ENCODE measurements at places on chromosomes 4 and X.

DNA sequence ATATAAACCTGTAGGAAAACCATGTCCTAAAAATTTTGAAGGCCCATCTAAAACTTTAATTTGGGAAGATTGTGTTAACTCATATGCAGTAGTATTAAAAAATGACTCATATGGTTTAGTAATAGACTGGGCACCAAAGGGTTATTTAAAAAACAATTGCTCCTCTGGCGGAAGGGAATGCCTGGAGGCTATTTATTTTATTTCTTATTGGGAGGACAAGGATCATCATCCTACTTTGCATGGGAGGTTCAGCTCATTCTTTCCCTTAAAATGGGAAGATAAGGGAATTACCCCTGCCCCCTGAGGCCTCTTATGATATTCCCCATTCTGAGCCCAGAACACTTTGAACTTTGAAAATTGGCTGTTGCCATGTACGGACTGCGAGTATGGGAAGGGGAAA, 29.7 kb upstream of the MGST2 start:
- no peak for DNase-seq

- DNase-seq: no peak
These were observed 98.8 kb downstream of the ADRA2C start for GRCh38 chr4:3864742-3865721.

GRCh38 chr4:52676536-52676935, 17.4 kb upstream of the USP46 start:
- no peak for DNase-seq

DNA sequence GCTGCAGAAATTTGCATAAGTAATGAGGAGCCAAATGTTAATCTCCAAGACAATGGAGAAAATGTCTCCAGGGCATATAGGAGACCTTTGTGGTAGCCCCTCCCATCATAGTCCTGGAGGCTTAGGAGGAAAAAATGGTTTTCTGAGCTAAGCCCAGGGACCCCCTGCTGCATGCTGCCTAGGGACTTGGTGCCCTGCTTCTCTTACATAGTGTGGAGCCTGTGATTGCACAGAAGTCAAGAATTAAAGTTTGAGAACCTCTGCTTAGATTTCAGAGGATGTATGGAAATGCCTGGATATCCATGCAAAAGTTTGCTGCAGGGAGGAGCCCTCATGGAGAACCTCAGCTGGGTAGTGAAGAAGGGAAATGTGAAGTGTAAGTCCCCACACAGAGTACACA, 379.4 kb upstream of the TACR3 start:
- no peak for DNase-seq

DNA sequence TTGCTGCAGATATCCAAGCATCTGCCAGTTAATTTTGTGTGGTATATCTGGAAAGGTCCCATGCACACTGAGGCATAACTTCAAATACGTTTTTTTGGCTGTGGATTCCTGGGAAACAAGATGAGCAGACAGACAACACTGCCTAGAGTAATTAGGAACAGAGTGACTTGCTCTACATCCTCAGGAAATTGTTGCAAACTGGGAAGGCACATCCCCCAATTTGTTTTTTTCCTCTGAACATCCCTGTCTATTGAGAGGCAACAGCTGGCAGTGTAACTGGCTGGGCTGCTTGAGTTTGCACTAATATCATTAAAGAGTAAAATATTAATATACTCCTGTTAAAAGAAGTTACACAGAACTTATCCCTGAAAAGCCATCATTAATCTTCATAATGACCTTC, 207.7 kb upstream of the SLIT2 start:
- no peak for DNase-seq

- no peak for DNase-seq
These were observed 1066.9 kb upstream of the PCDH7 start for GRCh38 chr4:29653221-29653620.

GRCh38 chrX:37986893-37987292, 19.5 kb upstream of the SYTL5 start:
- DNase-seq: no peak

GRCh38 chr4:78661921-78662521, 110.5 kb downstream of the ANXA3 start:
- DNase-seq: no peak

DNA sequence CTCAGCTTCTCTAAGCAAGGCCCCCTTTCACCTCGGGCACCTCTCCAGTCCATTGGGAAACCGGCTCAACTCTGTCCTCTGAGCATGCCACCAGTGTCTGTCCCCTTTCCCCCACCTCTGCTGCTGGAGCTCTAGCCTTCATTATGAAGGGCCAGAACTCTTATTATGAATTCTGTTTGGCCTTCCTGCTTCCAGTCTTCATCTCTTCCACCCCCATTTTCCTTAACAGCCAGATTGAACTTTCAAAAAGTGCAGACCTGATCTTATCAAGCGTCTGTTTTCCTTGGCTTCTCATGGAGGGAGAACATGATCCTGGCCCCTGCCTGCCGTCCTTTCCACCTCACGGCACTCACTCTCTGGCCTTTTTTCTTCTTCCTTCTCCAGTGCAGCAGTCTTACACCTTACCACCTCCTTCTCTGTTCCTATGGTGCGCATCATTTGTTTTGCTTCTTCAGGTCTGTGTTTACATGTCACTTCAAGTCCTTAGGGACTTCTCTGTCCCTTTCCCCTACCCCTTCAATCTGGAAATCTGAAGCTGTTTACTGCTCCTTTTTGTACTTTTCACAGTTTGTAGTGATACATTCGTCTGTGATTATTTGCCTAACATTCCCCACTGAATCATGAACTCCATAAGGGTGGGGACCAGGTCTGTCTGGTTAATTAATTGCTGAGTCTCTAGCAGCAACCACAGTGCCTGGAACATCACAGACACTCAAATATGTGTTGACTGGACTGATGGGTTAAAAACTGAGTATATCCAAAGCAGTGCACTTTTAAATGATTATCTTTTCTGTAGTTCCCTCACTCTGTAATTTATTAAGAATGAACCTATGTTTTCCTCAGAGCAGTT, 55.8 kb downstream of the FNIP2 start:
- DNase-seq: no peak

GRCh38 chr4:174255786-174256185, 27.7 kb downstream of the FBXO8 start:
- no peak for DNase-seq

- DNase-seq: no peak
These were observed 637.6 kb upstream of the GNPDA2 start for GRCh38 chr4:45363931-45364330.

DNA sequence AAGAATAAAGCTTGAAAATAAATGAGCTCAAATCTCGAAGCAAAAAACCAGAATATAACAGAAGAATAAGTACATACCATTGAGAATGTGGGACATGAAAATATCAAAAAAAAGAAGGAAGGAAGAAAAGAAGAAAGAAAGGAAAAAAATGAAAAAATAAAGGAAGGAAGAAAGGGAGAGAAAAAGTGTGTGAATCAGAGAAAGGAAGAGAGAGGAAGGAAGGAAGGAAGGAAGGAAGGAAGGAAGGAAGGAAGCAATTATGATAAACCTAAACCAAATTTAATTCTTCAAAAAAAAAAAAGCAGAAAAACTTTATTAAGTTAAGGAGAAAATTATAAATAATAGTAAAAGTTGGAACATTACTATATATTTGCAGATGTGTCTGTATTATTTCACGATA, 949.8 kb downstream of the NLGN4X start:
- no peak for DNase-seq

DNA sequence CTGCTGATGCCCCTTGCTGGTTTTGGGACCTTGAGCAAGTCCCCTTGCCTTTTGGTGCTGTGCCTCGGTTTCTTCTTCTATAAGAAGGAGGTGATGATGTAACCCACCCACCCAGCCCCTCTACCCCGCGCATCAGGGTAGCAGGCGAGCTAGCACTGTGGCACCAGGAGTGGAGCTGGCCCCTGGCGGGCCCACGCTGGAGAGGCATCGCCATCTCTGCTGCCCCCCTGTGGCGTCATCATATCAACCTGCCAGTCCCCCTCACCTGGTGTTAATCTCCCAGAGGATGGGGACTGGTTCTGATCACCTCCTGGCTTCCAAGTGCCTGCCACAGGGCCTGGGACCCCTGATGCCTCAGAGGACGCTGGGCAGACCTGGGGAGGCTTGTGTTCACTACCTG, 6.3 kb upstream of the SORCS2 start:
- no peak for DNase-seq

DNA sequence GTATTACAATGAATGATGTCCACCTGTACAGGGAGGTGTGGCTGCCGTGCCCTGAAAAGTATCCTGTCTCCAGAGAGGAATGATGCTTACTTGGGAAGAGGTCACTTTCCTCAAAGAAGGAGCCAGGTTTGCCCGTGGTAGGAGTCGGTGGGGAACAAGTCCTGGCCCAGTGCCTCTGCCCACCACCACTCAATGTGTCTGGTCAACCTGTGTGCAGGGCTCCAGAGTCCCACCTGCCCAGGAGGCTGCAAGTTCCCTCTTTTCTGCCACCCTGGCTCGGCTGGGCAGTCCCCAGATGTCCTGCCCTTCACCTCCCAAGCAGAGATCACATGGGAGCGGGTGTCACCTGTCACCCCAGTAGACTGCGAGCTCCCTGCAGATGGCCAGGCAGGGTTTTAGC, 75.4 kb upstream of the C4orf50 start:
- DNase-seq: no peak

- DNase-seq: no peak
These were observed 121.4 kb upstream of the ANKRD50 start for GRCh38 chr4:124833831-124834505.

DNA sequence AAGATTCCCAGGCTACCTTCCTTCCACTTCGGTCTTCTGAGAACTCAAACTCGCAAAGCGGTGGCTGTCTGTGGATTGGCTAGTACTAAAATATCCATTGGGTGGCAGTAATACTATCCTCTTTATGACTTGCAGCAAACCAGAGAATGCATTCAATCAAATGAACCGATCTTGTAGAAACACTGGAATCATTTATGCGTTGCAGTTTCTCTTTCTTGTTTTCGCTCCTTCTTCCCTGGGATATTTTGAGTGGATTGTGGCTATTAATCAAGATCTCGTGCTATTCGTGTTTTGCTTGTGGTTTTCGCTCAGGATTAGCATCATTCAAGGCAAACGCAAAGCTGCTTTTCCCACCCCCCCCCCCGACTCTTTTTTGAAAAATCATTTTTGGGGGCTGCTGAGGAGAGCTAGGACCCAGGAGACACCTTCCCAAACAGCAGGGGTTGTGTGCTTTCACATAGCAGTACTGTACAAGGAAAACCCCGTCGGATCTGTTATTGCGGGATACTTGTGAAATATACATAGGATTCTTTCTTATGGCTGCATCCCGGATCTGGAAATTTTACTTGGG, at the start of gene IL1RAPL1:
Gene IL1RAPL1 (plus strand): TSS at position 466 of the 571 bp plus-strand sequence.
- no peak for DNase-seq

- DNase-seq: no peak
These were observed 3.2 kb downstream of the MAPK10 start for GRCh38 chr4:86356425-86357210.

GRCh38 chrX:14554131-14554715, 24.9 kb downstream of the GLRA2 start:
- DNase-seq: no peak

GRCh38 chr4:74499986-74500781, 55.2 kb downstream of the AREG start:
- DNase-seq: no peak

DNA sequence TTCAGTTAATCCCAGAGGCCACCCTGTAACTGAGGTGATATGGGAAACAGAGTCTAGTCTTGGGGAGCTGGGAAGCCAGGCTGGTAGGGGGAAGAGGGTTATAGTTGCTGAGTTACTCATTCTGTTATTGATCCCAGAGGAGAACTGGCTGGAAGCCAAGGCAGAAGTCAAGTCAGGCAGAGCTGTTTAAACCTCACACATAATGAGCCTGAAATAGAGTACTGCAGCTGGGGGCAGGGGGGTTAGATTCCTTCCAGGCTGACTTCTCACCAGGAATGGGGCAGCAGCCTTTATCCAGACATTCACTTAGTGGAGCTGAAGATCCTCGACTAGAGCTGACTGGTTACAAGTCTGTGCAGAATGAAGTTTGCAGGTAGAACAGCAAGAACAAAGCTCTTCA, 144.9 kb downstream of the C4orf33 start:
- DNase-seq: no peak

DNA sequence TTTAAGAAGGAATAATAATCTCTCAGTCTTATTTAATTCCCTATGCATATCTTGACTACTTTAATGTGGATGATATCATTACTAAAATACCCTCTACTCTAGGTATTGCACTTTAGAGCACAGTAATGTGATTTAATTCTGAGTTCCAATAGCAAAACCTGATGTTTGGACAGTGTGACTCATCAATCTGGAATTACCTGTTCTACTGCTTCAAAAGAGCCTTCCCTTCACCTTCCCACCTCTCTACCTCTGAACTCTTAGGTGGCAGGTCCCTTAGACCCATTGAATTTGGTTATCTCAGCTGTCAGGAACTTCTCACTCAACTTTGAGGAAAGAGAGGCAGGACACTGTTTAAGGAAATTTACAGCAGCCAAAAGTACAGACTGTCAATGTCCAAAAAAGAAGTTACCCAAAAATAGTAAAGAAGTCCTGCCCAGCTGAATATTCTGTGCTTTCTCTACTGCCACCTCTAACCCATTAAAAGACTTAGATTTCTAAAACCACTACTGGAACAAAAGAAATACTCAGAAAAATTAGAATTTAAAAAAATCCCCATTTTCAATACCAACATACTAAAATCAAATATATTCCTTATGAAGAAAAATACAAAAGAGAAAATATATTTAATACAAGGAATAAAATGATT, 123.1 kb upstream of the GPM6A start:
- DNase-seq: no peak

DNA sequence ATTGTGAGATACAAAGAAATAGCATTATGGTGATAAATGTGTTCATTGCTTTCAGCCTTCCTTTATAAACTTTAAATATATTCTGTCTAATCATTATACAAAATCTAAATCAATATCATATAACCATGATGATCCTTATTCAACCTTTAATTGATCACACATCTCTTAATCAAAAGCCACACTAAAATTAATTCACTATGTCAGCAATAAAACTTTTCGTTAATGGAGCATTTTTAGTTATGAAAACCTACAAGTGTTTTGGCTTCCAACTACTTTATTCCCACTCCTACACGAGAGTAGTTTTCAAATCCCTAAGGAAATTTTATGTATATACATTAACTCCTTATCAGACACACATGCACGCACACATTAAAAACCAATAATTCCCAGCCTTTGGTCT, 530.2 kb downstream of the KCTD8 start:
- DNase-seq: no peak

DNA sequence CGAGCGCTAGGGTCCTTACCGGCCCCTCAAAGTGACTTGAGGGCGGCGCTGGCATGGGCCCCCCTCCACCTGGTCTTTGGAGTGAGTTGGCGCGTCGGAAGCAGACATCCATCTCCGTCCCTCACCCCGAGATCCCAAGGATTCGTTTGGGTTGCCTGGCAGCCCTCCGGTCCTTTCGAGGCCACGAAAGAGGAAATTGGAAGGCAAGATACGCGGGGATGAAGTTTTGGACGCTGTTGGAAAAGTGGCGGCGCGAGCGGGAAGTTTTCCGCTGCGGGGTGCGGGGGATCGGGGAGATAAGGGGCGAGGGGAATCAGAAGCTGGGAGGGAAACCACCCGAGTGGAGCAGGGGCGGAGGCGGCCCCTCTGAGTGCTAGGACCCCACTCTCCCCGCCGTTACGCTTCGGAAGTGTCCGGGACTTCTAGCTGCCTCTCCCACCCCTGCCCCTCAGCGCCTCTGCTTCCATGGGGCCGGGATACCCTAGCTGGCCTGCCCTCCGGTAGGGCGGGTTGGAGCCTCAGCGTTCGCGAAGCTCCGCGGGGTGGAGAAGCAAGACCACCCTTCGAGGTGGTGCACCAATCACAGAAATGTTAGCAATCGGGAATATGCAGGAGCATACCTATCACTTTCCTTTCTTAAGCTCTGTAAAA, 57.8 kb downstream of the FRMPD3 start:
- DNase-seq: no peak

- no peak for DNase-seq
These were observed 25.4 kb downstream of the TMSB4X start for GRCh38 chrX:13000301-13000811.
